CD4-positive, alpha-beta T cell treated with Interleukin-15 for 4 hours (primary cell): ENCODE measurements at places on chromosomes 3 and 15.

GRCh38 chr15:45637141-45637540 lies 2.3 kb downstream of the SQOR start:
- DNase-seq: no peak

GRCh38 chr15:70297465-70298058 lies 199.8 kb upstream of the TLE3 start:
- no peak for DNase-seq

DNA sequence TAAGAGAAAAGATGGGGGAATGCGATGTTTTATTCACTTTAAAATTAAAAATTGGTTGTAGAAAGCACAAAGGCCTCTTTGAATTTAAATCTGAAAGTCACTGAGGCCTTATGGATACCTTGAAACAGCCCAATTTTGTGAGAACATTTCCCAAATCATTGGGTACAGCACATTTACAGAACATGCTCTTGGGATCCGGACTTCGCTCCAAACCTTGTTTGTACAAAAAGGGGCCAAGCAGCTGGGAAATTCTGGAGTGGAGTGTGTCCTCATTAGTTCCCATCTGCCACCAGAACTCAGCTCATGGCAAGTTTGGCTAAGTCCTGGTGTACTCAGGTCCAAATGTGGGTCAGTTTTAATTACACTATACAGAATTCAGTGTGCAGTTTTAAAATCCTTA lies 254.2 kb downstream of the ZBTB20 start:
- no peak for DNase-seq

- DNase-seq: no peak
Observed at GRCh38 chr3:122936335-122936734, 91.2 kb downstream of the SEMA5B start.

DNA sequence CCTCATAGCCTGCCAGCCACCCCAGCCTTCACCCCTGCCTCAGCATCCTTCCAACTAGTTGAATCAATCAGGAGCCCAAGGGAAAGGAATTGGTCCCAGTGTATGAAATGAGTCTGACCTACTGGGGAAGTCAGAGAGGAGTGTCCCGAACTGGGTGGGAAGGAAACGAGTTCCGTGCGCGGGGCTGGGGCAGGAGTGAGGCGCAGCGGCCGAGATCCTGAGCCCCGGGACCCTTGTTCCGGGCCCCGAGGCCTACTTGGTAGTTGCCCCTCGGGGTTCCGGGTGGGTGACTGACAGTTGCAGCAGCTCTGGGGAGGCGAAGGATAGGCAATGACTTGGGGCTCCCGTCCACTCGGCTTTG lies 1.1 kb upstream of the PLCL2 start:
- DNase-seq: no peak

DNA sequence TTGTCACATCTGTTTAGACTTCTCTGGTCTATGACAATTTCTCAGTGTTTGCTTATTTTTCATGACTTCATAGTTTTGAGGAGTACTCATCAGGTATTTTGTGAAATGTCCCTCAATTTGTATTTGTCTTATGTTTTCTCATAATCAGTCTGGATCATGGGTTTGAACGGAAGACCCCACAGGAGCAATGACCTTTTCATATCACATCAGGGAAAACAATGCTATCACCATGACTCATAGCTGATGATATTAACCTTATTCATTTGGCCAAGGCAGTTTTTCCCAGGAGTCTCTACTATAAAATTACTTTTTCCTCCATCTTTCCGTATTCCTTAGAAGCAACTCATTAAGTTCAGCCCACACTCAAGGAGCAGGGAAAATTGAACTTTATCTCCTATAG lies 32.7 kb downstream of the AADACL2 start:
- DNase-seq: no peak

DNA sequence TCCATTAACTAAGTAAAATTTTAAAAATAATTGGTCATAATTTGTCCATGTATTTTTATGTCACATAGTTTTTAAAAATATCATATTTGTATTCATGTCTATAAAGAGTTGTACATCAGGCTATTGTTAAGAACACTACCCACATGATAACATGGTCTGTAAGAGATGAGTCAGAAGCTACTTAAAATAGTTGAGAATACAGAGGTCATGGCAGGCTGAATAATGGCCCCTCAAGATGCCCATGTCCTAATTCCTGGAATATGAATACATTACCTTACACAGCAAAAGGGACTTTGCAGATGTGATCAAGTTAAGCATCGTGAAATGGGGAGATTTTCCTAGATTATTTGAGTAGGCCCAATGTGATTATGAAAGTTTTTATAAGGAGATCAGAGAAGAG lies 782.9 kb upstream of the GOLIM4 start:
- no peak for DNase-seq

DNA sequence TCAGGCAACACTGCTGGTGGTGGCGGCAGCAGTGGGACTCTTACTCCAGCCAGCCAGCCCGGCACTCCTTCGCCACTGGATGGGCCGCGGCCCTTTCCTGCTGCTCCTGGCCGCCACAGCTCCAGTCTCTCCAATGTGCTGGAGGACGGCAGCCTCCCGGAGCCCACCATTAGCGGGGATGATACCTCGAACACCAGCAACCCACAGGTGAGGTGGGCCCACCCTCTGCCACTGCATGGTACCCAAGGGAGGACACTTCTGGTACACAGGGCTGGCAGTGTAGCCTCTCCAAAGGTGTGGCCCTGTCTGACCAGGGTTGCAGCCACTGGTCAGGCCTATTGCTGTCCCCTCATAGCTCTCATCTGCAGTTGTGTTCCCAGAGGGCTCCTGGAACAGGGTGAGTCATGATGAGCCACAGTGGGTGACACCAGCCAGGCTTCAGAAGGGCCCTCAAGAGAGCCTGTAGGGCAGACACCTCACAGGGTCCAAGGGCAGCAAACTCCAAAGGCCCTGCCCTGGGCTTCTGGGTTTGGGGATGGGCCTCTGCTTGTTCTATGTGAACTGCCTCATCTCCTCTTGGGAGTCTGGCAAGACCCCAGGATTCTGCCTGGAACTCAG lies 20.8 kb downstream of the NBEAL2 start:
- DNase-seq: no peak

DNA sequence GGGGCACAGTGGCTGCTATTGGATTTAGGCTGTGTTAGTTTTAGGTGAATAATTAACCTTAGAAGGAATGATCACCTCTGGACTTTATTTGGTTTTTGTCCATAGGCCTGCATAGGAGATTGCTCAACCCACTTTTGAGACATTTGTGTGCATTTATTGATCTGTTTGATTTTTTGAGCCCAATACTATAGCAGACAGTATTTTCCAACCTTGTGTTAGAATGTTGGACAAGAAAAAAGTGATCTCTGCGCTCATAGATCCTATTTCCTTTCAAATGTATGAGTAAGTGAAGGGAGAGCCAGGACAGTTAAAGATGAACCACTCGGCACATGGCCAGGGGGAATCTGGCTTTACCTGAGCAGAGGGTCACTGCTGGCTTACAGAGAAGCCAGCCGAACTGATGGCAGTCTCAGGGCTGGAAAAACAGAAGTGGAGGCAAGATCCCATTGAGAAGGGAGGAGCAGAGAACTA lies 8.8 kb upstream of the TOPBP1 start:
- no peak for DNase-seq

GRCh38 chr3:99128235-99128634 lies 226.7 kb upstream of the DCBLD2 start:
- no peak for DNase-seq

DNA sequence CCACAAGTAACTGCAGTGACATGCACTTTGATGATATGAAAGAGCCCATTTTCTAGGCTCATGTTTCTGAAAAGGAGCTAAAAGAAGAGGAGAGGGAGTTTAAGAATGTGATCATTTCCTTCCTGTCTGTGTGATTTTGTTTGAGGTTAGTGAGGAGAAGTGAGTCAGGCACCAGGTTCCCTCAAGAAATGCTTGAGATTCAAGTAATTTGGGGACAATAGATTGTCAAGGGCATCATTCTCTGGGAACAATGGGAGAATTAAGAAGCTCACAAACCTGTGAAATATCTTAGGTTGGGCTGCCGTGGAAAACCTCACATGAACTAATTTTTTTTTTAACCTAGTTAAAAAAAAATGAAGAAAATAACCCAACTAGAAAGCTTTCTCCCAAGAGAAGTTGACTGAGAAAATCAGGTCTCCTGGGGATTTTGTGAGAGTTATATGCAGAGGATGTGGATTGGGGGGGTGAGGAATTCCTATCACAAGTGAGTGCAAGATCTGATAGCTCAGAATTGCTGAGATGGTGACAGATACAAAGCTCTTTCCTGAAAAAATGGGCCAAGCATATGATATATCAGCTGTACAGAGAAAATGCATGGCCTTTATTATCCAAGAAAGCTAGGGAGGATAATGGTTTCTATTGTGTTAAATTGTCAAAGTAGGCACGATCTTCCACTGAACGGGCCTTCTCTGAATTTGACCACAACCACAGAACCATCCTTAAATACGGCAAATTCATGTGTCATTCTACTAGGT lies 203.3 kb downstream of the FEZF2 start:
- no peak for DNase-seq

- no peak for DNase-seq
Observed at GRCh38 chr3:20608054-20608738, 422.2 kb upstream of the SGO1 start.

DNA sequence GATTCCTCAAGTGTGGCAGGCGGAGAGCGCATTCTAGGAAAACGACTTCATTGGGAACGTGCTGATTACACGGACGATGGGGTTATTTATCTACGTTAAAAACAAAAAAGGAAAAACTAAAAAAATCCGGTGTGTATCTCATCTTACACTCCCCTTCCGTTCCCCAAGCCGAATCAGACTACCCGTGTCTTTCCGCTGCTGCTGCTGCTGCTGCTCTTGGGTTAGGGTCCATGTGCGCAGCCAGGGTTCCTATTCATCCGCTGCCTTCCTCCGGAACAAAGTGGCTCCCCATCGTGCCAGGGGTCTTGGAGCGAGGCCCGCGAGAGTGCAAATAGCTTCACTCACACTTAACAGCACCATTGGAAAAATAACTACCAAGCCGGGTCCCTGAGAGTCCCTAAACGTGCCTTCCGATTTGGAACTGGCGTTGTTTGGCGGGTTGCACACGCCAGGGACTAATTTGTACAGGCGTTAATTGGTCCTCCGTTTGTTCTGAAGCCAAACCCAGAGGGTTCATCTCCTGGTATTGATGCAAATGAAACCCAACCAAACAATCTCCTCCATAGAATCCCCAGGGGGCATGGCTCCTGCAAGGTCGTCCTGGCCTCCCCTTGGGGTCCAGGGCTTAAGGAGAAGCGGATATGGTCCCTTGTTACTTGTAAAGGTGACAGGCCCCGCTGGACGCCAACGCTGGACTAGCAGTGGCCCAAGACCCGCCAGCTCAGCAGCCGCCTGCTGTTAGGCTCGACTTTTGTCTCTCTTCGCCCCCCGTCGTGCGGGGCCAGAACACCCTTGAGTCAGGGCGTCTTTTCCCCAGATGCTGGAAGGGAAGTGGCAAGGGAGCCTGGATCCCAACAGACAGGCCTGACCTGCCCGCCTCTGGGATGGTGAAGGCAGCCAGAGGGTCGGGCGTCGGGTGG lies 11.0 kb upstream of the ONECUT1 start:
- no peak for DNase-seq

DNA sequence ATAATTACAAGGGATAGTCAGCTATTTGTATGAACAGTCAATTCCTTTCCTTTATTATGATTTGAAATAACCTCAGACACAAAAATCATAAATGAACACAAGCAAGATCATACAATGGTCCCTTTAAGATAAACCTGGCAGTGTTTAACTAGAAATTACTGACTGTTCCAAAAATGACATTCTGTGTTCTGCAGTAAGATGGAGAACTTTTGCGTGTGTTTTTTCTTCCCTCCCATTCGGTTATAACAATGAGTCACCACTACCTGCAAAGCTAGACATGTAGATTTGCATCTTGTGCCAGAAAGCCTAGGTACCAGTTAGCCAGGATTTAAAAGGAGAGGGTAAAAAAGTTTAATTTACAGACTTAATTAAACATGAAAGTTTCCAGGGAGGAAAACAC lies 248.2 kb upstream of the ADAMTS9 start:
- DNase-seq: no peak

- DNase-seq: no peak
Observed at GRCh38 chr3:24763393-24763792, 268.7 kb upstream of the THRB start.

- no peak for DNase-seq
Observed at GRCh38 chr3:71210257-71211007, 373.1 kb downstream of the FOXP1 start.

DNA sequence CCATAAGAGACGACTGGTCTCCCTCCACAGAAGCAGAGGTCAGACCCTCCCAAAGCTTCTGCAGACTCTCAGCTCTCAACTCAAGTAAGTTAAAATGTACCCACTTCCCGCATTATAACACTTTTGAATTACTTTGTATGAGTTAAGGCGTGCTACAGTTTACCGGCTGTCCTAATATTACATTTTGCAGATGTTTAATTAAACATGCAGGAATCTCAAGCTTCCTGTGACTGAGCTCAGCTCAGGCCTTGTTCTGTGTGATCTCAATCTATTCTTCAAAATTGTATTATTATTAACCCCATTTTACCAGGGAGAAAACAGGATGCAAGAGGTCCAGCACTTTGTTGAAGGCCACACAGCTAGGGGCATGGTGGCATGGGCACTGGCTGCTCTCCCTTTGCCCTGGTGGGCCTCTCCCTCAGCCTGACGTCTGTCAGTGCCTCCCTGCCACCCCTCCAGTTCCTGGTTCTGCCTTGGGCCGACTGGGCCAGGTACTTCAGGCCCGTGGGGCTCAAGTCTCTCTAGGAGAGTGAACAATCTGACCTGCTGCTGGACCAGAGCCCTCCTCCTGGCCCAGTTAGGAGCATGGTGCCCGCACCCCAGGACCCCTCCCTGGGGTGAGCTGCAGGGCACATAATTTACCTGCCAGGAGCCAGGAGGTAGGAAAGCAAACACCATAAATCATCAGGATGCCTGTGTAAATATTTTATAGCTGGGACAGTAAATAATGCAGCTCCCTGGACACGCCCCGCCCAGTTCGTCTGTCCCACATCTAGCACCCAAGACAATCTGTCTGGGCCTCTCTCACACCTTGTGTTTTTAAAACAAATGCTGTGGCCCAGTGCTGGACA lies 14.9 kb upstream of the RFT1 start:
- no peak for DNase-seq

DNA sequence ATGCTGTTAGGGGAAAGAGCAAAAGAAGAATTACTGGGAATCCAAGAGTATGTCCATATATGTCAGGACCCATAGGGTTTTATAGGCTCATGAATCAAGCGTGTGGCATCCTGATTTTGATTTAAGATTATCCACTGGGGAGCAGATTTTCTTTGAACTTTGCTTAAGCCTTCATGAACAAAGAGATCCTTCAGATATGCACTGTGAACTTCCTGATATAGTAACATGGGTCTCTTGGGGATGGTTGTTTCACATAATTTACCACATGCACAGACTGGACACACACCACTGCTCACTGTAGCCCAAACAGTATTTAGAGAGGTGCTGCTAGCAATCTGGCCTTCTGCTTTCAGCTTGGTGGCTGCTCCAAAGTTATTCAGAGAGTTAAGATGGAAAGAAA lies 200.9 kb upstream of the ZPLD1 start:
- DNase-seq: no peak

DNA sequence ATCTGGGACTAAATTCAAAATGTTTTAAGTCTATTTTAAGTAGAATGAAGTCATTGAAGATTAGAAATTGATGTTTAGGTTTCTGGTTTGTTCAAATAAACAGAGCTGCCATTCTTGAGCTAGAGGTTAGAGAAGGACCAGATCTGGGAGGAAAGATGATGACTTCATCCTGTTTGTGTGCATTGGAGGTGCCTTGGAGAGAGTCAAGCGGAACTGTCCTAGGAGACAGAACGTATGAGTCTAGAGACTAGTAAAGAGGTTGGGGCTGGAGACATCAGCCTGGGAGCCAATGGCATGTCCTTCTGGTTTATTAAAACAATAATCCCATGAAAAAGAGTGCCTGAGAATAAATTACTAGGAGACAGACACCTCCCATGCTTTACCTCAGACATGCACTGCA lies 303.4 kb downstream of the KBTBD8 start:
- no peak for DNase-seq

- DNase-seq: no peak
Observed at GRCh38 chr15:41993472-41994170, 21.3 kb upstream of the EHD4 start.
